ENCODE measurements at places on chromosomes 1 and 21. TPM values are rescaled to one million over a fixed set of nuclear protein-coding genes. Genes with fewer than 3 reads are reported as not detected.

DNA sequence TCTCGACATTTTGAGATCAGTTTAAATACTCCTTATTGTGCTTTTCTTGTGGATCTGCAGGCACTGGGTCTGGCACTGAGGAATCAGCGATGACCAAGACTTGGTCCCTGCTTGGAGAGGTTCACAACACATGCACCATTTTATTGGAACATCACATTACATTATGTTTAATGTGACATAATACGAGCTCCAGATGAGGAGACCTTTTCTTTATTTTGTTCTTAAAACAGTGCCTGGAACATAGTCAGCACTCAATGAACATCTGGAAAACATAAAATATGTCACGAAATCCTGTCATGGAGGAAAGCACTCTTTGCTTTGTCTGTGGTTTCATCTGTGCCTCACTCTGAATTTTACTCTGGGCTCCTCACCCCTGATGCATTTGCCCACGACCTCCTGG is 110.7 kb downstream of the ST6GALNAC3 start:
- no peaks in the 10 kb centered on the region for H3K27me3 ChIP-seq
- H3K4me1 ChIP-seq, result no peaks in the 10 kb centered on the region
- H3K36me3 ChIP-seq, result no peaks in the 10 kb centered on the region
- DNase-seq, result no peak
- H3K4me3 ChIP-seq, result no peak overlapping the region

GRCh38 chr1:149906570-149907075 is 7.3 kb downstream of the BOLA1 start:
- H3K36me3 ChIP-seq, result no peaks in the 10 kb centered on the region
- DNase-seq, result no peak
- H3K4me3 ChIP-seq, result no peak overlapping the region
- H3K27me3 ChIP-seq, result no peaks in the 10 kb centered on the region
- no peaks in the 10 kb centered on the region for H3K4me1 ChIP-seq

GRCh38 chr1:112369392-112370285 is 26.4 kb upstream of the CTTNBP2NL start:
- no peak overlapping the region for H3K27ac ChIP-seq
- 0 out of 2 replicates have a peak, but pooled peaks cover 7% of the 10 kb centered on the region for H3K27me3 ChIP-seq
- no peak overlapping the region for H3K4me3 ChIP-seq
- 0 out of 2 replicates have a peak, but pooled peaks cover 3% of the 10 kb centered on the region for H3K4me1 ChIP-seq
- peak; percentile 91 for DNase-seq
- H3K36me3 ChIP-seq, result no peaks in the 10 kb centered on the region

DNA sequence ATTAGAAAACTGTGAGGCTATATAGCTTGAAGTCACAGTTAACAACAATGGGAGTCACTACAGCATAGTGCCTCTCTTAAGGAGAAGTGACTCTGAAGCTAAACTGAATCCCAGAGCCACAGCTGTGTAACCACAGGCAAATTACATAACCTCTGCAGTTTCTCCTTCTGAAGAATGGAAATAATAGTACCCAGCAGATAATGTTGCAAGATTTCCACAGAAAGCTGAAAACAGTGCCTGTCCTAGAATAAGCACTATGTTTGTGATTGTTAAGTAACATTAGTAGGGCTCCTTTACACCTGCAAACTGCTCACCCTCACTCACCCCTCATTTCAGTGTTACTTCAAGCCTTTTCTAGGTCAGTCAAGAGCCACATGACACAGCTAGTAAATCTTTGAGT is 886.7 kb downstream of the PLA2G4A start:
- H3K4me3 ChIP-seq, result no peak overlapping the region
- DNase-seq, result no peak
- no peak overlapping the region for H3K27ac ChIP-seq
- no peaks in the 10 kb centered on the region for H3K36me3 ChIP-seq
- no peaks in the 10 kb centered on the region for H3K27me3 ChIP-seq

C4BPB gene
- polyA plus RNA-seq, result not detected

TRIM46 gene
- polyA plus RNA-seq, result 1.6 TPM

KCNJ15 gene
- 2.1 TPM for polyA plus RNA-seq

DNA sequence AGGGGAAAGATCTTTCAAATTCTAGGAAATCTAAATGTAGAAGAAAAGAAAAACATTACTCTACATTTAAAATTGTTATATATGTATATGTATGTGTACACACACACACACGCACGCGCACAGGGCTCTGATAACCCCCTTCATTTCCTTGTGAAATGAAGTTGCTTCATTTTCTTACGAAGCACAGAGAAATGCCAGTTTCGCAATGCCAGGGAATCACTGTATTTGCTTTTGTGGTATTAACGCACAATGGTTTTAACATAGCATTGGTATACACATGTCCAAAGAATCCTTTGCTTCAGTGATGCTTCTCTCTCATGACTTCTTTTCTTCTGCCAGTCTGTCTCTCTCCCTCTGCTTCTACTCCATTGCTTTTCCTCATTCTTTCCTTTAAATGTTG is 8.4 kb upstream of the DDAH1 start:
- H3K36me3 ChIP-seq, result peaks cover 62% of the 10 kb centered on the region
- peak overlapping the region; percentile 34 for H3K27ac ChIP-seq
- no peak overlapping the region for H3K4me3 ChIP-seq
- DNase-seq, result peak; percentile 60
- no peaks in the 10 kb centered on the region for H3K27me3 ChIP-seq

DNA sequence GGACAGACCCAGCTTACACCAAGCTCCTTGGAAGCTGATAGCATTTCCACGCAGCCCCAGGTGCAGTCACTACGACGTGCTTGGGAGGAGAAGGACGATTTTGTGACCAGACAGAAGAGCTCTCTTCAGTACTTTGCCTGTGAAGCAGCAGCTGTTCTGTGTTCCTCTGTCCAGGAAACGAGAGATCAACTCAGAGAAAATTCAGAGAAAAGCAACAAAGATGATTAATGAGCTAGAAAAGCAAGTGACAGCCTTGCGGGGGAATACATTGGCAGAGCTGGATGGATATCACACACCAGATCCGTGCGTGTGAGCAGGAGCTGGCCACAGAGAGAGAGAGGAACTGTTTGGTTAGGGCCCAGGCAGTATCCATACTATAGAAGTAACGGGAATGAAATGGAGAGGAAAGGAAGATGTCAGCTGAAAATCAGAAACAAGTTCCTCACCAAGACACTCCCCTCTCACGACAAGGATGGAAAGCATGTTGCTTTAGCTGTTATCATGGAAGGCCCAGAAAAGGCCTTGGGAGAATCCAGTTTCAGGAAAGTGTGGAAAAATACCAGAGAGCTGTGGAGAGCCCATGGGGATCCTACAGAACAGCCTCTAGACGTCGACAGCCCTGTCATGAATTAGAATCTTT is 106.2 kb downstream of the TOMM20 start:
- H3K27ac ChIP-seq, result no peak overlapping the region
- H3K36me3 ChIP-seq, result no peaks in the 10 kb centered on the region
- DNase-seq, result no peak
- H3K27me3 ChIP-seq, result no peaks in the 10 kb centered on the region
- no peak overlapping the region for H3K4me3 ChIP-seq
- H3K4me1 ChIP-seq, result peaks cover 20% of the 10 kb centered on the region

GRCh38 chr1:171844381-171844780 is 3.1 kb downstream of the DNM3 start:
- H3K4me3 ChIP-seq, result no peak overlapping the region
- no peaks in the 10 kb centered on the region for H3K27me3 ChIP-seq
- H3K36me3 ChIP-seq, result no peaks in the 10 kb centered on the region
- peak; percentile 6 for DNase-seq
- no peak overlapping the region for H3K27ac ChIP-seq

CFAP107 gene
- not detected for polyA plus RNA-seq

ANGPTL7 gene
- polyA plus RNA-seq, result not detected

GRCh38 chr1:23111600-23112535 is 56.8 kb downstream of the LUZP1 start:
- no peaks in the 10 kb centered on the region for H3K27me3 ChIP-seq
- no peak overlapping the region for H3K4me3 ChIP-seq
- DNase-seq, result peak; percentile 53
- H3K4me1 ChIP-seq, result peaks cover 37% of the 10 kb centered on the region
- H3K27ac ChIP-seq, result peak overlapping the region; percentile 39
- H3K36me3 ChIP-seq, result no peaks in the 10 kb centered on the region

DNA sequence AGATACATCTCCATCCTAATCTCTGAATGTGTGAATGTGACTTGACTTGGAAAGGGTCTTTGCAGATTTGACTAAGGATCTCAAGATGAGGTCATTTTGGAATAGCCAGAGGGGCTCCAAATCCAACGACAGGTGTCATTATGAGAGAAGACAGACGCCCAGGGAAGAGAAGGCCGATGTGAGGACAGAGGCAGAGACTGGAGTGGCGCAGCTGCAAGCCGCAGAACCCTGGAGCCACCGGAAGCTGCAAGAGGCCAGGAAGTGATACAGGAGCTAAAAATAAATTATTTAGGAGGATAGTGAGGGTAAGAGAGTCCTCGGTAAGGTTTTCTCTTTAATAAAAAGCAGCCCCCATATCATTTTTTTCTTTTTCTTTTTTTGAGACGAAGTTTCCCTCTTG is 9.7 kb upstream of the AADACL4 start:
- no peaks in the 10 kb centered on the region for H3K4me1 ChIP-seq
- no peak overlapping the region for H3K4me3 ChIP-seq
- H3K36me3 ChIP-seq, result no peaks in the 10 kb centered on the region
- DNase-seq, result no peak
- no peak overlapping the region for H3K27ac ChIP-seq

ZBTB8B gene
- polyA plus RNA-seq, result not detected

DNA sequence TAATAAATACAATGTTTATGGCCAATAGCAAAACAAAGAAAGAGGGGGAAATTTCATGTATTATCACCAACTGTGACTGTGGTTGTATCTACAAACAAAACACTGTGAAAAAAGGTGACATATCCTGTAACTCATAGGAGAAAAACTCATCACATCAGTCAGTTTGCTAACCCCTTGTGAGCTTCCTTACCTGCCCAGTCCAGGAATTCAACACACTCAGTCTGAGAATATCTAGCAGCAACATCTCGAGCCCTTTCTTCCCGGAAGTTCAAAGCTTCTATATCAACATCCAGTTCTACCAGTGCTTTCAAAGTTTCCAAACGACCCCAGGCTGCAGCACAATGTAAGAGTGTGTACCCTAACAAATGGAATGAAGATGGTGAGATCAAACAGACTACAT is 11.5 kb downstream of the TEX50 start:
- H3K36me3 ChIP-seq, result no peaks in the 10 kb centered on the region
- H3K4me3 ChIP-seq, result no peak overlapping the region
- H3K27ac ChIP-seq, result no peak overlapping the region
- no peaks in the 10 kb centered on the region for H3K4me1 ChIP-seq
- no peaks in the 10 kb centered on the region for H3K27me3 ChIP-seq

GRCh38 chr1:96721053-96721415 is 550 bp upstream of the PTBP2 start:
- peak overlapping the region; percentile 92 for H3K27ac ChIP-seq
- no peak for DNase-seq
- peaks cover 4% of the 10 kb centered on the region for H3K36me3 ChIP-seq
- peak overlapping the region; percentile 85 for H3K4me3 ChIP-seq

- no peaks in the 10 kb centered on the region for H3K4me1 ChIP-seq
- no peaks in the 10 kb centered on the region for H3K36me3 ChIP-seq
- no peak overlapping the region for H3K4me3 ChIP-seq
- no peaks in the 10 kb centered on the region for H3K27me3 ChIP-seq
Measured at GRCh38 chr1:73778471-73778870, 419.5 kb downstream of the LRRIQ3 start.

BLACAT1 gene
- not detected for polyA plus RNA-seq

ZFYVE9 gene
- polyA plus RNA-seq, result 6.4 TPM

TTC22 gene
- polyA plus RNA-seq, result not detected

FAM177B gene
- polyA plus RNA-seq, result not detected

AADACL4 gene
- not detected for polyA plus RNA-seq

DNA sequence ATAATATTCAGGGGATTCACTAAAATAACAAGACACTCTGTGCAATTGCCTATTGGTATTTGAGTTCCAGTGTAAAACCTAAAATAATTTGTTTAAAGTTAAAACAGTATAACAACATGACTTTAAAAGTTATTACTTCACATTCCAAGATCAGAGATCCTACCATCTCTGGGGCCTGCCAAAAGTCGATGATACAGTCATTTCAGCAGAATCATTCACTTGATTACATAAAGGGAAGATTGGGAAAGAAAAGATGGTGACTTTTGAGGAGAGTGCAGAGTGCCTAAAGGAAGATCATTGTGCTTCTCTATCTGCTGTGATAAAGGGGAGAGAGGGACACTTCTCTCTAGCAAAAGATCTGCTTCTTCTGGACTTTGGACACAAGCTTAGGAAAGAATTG is 784.4 kb upstream of the ADGRL4 start:
- no peaks in the 10 kb centered on the region for H3K36me3 ChIP-seq
- H3K27me3 ChIP-seq, result no peaks in the 10 kb centered on the region
- DNase-seq, result peak; percentile 29
- no peak overlapping the region for H3K27ac ChIP-seq
- H3K4me1 ChIP-seq, result peaks cover 8% of the 10 kb centered on the region

DNA sequence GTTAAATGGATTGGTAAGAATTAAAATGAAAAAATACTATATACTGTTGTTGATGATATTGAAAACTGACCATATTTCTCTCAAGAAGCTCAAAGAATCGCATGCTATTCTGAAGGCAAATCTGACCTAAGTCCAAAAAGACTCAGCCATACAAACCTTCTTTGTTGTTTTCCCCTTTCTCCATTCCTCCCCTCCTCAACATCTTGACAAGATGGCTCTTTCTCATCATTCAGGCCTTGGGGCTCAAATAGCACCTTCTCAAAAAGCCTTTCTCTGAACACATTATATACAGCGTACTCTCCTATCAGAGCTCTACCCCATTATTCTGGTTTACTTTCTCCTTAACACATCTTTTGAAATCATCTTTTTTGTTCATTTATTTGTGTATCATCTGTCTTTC is 17.2 kb downstream of the COLGALT2 start:
- peaks cover 9% of the 10 kb centered on the region for H3K4me1 ChIP-seq
- H3K36me3 ChIP-seq, result no peaks in the 10 kb centered on the region
- no peak for DNase-seq

DNA sequence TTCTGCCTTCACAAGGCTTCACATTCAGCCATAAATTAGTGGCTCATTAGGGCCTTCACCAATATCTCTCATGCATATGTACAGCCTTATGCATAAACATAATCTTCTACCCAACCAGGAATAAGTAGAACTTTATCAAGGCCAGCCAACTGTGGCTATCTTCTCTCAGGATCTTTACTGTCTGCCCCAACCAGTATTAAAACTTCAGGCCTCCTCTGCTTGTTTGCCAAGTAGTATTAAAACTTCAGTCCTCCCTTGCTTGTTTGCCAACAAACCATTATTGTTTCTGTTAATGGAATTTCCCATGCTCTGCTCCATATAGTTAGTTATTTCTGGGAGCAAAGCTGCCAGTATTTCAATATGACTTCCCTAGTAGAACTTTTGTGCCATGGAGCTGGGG is 80.1 kb downstream of the SLC5A9 start:
- DNase-seq, result no peak
- H3K27me3 ChIP-seq, result no peaks in the 10 kb centered on the region
- no peak overlapping the region for H3K4me3 ChIP-seq
- no peaks in the 10 kb centered on the region for H3K36me3 ChIP-seq
- H3K4me1 ChIP-seq, result no peaks in the 10 kb centered on the region

GRCh38 chr21:29638761-29639327 is 301.0 kb downstream of the GRIK1 start:
- H3K36me3 ChIP-seq, result no peaks in the 10 kb centered on the region
- no peaks in the 10 kb centered on the region for H3K4me1 ChIP-seq
- no peaks in the 10 kb centered on the region for H3K27me3 ChIP-seq
- no peak overlapping the region for H3K27ac ChIP-seq
- no peak overlapping the region for H3K4me3 ChIP-seq

SPEN gene
- polyA plus RNA-seq, result 17.2 TPM

Data from GM23248 (cell line).